Activated CD4-positive, CD25-positive, alpha-beta regulatory T cell treated with anti-CD3 and anti-CD28 coated beads, Interleukin-2, amount 50 U/mL, for 24 hours (primary cell): ENCODE measurements at places on chromosomes 1 and 21.
A peak's percentile ranks its signal among the peaks of the same experiment; 100 is the strongest.

GRCh38 chr1:202112859-202113689 lies 9.6 kb upstream of the GPR37L1 start:
- no peak for ATAC-seq

DNA sequence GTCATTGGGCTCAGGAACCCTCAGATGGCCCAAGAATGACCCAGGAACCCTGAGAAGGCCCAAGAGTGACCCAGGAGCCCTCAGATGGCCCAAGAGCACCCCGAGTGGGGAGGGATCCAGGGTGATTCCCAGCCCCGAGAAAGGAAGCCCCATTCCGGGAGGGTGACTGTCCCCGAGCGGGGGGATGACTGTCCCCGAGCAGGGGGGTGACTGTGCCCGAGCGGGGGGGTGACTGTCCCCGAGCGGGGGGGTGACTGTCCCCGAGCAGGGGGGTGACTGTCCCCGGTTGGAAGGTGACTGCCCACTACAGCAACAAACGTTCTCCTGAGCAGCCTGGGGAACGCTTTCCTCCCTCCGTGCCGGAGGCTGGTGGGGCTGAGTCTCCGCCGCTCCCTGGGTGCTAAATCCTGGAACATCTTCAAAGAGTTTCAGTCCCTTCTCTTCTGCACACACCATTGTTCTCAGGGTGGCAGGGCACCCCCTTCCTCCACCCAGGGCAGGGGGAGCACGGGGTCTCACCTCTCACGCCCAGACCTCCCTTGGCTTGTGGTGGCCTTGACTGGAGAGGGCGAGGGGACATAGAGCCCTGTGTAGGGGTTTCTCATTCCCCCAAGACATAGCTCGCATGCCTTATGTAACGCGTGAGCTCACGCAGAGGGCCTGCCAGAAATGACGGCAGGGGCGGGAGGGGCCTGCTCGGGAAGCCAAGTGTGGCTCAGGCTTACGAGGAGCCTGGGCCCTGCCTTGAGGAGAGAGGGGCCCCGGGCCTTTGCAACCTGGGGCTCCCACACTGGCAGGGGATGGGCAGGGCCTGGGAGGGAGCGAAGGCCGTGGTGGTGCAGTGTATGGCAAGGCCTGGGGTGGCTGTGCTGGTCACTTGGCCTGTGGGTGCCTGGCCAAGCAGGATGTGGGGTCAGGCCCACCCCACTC lies 14.3 kb upstream of the SKI start:
- ATAC-seq = no peak

DNA sequence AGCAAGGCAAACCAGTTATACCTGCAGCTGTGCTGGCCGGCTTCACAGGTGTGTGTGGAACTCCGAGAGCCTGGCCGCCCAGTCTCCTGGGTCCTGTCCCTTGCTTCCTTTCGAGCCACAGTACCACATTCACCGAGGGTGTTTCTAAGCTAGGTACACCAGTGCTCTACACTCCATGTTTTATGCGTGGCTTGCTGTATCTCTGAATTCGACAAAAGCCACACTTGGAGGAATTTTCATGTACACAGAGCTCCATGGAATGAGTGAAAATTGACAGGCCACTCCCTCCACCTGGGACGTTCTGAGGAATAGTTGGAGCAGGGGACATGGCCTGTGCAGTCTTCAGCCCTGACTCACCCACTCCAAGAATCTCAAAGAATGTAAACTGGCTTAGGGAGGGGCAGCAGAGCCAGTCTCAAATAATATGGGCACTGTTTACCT lies 14.0 kb downstream of the ETS2 start:
- no peak for ATAC-seq

GRCh38 chr1:246302251-246302625 lies 204.8 kb downstream of the SMYD3 start:
- ATAC-seq = no peak

DNA sequence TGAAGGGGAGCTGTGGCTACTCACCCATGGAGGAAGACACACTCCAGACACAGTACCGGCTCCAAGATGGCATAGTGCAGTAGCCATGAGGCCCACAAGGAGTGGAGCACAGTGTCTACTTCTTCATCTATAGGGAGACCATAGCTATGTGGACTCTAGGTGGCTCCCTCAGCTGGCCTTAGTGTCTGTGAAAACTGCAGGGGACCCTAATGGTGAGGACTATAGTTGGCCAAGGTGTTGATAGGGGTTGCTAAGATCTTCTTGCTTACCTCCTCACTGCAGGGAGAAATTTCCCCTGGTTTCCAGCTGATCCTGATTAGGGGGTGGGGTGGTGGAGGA lies 58.9 kb downstream of the DIPK1A start:
- no peak for ATAC-seq

DNA sequence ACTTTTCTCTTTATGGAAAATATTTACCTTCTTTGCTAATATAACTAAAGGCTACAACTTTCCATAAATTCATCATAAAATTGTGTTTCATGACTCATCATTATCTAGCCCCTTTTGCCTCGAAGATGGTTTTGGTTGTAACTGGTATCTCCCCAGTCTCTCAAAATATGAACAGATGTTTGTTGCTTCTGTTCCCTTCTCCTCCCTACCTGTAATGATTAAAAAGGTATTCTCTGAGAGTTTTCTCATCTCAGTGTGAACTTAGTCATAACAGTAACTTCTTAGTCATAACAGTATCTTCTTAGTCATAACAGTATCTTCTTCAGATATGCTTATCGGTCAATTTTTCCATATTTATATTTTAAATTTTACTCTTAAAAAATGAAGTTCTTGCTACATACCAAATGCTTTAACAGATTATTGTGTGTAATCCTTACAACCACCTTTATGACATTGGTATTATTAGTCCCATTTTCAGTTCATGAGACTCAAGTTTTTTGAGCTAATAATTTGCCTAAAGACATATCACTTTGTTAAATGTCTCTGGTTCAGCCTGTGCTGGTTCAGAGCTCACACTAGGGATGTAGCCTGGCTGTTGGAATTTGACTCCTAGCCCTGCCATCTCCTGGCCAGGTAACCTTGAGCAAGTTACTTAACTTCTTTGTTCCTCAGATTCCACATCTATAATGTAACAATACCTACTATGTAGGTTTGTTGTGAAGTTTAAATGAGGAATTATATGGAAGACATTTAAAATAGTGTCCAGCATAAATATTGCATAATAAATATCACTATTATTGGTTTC lies 32.6 kb downstream of the ATP1B1 start:
- peak; percentile 95 for ATAC-seq

DNA sequence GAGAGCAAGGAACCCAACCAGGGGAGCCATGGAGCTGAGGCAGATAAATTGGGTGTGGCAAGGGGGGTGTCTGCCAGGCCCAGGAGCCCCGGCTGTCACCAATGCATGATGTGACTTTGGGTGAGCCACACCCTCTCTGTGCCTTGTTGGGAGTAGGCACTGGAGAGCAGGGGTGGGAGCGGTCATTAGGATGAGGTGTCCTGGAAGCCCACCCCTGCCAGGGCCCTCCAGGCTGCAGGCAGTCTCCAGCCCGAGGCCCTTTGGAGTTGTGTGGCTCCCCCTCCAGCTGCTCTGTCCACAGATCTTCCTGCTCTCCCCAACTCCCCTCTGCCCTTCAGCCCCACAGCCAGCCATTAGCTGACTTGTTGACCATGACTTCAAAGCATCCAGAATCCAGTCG lies 11.4 kb downstream of the MX2 start:
- ATAC-seq = no peak

DNA sequence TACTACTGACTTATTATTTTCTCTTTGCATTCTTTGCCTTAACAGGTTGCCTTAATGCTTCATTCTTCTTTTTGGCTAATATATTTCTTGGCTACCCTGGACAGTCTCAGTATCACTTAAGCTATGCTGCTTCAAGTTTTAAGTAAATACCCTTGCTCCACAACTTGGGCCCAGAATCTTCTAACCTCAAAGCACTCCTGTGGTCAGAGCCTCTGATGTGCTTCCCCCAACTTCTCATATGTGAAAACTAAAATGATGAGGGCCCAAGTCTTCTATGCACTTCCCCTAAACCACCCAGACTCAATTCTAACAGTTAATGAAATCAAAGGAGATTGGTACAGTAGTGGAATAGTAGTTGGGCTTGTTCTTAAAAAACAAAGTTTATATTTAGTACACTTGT lies 314.1 kb downstream of the PLPP3 start:
- ATAC-seq = no peak

DNA sequence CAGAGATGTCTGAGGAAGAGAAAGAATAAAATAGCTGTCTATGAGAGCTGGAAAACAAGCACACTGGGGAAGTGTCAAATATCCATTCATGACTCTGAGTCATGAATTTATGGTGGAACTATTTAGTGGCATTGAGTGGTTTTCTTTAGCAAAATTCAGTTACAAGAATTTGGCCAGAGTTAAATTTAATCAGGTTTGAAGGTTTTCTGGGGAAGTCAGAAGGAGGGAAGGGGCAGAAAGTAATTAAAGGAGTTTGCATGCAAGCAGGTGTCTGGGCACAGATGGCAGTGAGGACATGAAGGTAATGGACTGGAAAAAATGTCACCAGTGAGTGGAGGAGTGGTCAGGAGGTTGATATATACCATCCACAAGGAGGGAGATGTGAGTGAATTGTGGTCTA lies 121.9 kb upstream of the IVNS1ABP start:
- ATAC-seq = no peak

DNA sequence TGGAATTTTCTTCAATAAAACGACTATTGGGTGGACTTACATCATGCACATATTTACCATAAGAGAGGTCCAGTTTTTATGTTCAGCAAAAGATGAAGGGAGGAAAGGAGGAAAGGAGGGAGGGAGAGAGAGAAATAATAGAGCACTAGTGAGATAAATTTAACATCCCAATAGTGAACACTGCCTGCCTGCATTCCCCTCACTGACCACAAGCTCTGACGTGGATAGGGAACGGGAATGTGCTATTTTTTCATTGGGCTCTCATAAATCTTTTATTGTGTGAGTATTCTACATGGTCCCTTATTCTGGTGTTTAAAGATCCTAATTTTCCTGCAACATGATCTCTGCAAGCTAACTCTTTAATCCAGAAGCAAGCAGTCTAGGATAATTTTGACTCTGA lies 82.1 kb downstream of the TTC3 start:
- ATAC-seq = no peak

DNA sequence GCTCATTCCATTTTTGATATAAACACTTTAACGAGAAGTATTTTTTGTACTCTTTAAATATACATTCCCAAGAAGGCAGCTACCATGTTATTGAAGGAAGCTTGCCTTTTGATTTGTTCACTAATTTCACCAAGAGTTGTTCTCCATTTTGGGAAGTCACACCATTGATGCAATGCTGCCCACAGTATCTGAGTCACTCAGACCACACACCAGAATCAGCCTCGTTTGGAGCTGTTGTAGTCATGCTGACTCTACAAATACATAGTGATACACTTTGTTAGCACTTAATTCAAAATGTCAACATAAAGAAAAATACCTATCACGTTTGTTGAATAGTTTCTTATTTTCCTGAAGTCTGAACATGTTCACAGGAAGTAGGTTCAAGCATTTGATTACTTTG lies 78.7 kb downstream of the PAPPA2 start:
- ATAC-seq = no peak

GRCh38 chr1:26626994-26627393 lies 68.8 kb upstream of the ARID1A start:
- no peak for ATAC-seq

DNA sequence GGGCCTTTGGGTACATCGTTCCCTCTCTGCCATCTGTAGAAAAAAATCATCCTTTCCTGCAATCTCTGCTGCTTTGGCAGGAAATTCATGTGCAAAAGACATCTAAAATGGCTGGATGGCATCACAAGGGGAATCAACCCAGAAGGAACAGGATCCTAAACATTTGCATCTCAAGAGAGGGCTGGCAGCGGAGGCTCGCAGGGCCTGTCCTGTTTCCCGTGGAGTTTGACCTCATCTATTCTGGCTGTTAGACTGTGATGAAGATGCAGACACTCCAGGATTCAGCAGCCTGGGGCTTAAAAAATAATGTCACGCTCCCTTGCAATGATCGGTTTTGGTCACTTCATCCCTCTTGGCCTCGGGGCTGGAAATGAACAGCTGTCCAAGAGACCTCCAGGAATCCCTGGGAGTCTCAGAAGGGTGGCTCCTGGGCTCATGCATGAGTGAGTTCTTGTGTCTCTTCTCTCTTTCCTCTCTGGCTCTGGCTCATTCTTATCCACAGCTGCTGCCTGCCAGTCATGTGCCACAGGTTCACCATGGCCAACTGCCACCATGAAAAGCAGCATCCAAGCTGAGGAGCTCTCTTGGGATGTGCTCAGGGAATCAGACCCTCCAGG lies 16.1 kb upstream of the PCP4 start:
- ATAC-seq = no peak

- ATAC-seq = no peak
These were observed 1038.9 kb downstream of the BRINP3 start for GRCh38 chr1:189438808-189439207.

GRCh38 chr1:189662190-189662589 lies 815.5 kb downstream of the BRINP3 start:
- no peak for ATAC-seq

DNA sequence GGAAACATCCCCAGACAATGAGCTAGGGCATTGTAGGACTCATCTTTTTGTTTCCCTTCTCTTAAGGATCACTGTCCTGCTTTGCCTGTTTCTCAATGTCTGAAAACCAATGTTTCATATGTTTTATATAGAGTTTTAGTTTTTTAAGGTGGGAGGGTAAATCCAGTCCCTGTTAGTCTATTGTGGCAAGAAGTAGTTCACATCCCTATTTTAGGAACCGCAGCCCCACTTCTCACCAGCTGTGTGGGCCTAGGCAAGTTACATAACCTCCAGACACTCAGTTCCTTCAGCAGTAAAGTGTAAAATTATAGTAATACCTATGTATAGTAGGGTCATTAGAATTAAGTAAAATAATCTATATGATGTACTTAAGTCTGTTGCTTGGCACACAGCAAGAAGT lies 105.8 kb upstream of the WLS start:
- no peak for ATAC-seq

DNA sequence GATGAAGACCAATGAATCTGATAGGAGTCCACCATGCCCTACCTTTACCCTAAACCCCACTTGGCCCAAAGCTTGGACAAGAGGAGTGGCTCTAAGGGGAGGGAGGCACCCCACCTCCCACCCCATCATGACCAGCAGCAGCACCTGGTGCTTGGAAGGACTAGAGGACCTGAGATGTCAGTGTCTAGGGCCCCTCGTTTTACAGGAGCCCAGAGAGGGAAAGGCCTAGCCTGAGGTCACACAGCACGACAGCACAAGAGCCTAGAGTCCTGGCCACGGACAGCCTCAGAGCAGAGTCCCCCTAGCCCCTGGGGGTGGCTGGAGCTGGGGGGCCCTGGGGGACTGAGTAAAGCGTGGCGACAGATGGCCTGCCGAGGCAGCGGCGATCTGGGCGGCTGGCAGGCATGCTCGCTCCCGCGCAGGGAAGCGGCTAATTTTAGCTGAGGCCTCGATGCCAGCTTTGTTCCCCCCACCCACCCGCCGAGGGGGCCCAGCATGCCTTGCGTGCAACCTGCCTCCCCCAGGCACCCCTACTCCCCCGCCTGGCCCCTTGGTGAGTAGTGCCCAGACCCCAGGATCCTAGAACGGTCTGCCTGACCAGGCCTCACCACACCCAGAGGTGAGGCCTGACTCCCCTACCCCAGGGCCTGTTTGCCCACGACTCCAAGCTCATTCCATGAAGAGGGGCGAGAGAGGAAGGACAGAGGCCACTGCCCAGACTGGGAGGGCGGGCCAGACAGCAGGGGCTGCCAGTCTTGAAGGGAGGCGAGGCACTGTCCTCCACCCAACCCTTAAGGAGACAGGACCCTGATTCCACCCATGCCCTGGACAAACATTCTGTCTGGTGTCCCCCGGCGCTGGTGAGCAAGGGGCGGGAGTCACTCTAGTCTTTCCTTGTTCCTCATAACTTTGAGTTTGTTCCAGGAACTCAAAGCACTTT lies 39.0 kb downstream of the AHDC1 start:
- ATAC-seq = no peak

- no peak for ATAC-seq
These were observed 310.7 kb downstream of the DUSP10 start for GRCh38 chr1:221431068-221431651.
